ENCODE measurements at places on chromosomes 5 and 9.

GRCh38 chr5:141512390-141512910 is 23.6 kb downstream of the PCDHGC5 start:
- peak overlapping the region; percentile 91 for H3K27ac ChIP-seq
- peak overlapping the region; percentile 87 for H3K4me3 ChIP-seq
- DNase-seq: peak; percentile 71

- H3K4me3 ChIP-seq: no peak overlapping the region
- H3K27me3 ChIP-seq: no peaks in the 10 kb centered on the region
- H3K27ac ChIP-seq: no peak overlapping the region
Observed at GRCh38 chr5:9468060-9468388, 77.9 kb downstream of the SEMA5A start.

GRCh38 chr9:100324594-100325200 is 28.0 kb downstream of the TEX10 start:
- H3K27me3 ChIP-seq: no peaks in the 10 kb centered on the region
- H3K36me3 ChIP-seq: peaks cover 12% of the 10 kb centered on the region
- H3K4me3 ChIP-seq: no peak overlapping the region
- peaks cover 4% of the 10 kb centered on the region for H3K4me1 ChIP-seq
- H3K27ac ChIP-seq: no peak overlapping the region
- DNase-seq: no peak

DNA sequence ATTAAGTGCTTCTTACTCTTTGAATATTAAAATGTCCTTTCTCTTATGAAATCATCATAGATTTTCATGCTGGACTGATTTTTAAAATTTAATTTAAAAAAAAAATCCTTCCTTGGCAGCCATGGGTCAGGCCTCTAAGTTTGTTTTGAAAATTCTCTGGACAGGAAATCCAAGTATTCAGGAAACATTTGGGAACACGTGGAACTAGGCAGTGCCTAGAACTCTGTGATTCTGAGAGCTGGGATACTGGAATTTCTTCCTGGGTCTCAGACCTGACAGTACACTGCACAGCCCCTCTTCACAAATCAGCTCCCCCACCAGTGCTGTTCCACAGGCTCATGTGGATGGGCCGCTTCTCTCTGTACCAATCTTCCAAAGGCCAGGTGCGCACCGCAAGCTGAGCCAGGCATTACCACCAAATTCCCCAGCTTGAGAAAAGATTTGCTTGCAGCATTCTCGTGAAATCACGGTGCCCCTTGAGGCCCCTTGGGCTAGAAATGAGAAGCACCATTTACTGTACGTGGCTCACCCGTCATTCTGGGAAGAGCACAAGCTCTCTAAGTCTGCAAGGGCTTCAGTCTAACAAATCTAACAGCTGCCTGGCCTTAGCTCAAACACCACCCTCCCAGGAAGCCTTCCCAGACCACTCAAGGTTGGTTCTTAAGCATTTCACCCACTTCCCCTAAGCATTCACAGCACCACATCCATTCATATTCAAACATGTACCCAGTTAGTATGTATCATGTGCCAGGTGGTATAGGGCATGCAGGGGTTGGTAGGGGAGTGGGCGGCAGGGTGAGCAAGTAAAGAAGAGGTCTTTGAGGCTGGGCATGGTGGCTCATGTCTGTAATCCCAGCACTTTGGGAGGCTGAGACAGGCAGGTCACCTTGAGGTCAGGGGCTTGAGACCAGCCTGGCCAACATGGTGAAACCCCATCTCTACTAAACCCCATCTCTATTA is 26.5 kb downstream of the B4GALT1 start:
- no peak for DNase-seq
- peaks cover 36% of the 10 kb centered on the region for H3K4me1 ChIP-seq
- H3K27ac ChIP-seq: no peak overlapping the region
- peaks cover 2% of the 10 kb centered on the region for H3K27me3 ChIP-seq
- H3K4me3 ChIP-seq: no peak overlapping the region

- no peak overlapping the region for H3K27ac ChIP-seq
- DNase-seq: no peak
- no peaks in the 10 kb centered on the region for H3K4me1 ChIP-seq
- no peaks in the 10 kb centered on the region for H3K36me3 ChIP-seq
- H3K27me3 ChIP-seq: peaks cover 10% of the 10 kb centered on the region
- no peak overlapping the region for H3K4me3 ChIP-seq
Observed at GRCh38 chr5:151587796-151588555, 3.2 kb downstream of the FAT2 start.

GRCh38 chr5:37837414-37838032 is 2.3 kb downstream of the GDNF start:
- peaks cover 29% of the 10 kb centered on the region for H3K4me1 ChIP-seq
- H3K4me3 ChIP-seq: peak overlapping the region; percentile 84
- H3K27ac ChIP-seq: no peak overlapping the region
- peaks cover 93% of the 10 kb centered on the region for H3K27me3 ChIP-seq
- DNase-seq: peak; percentile 79

GRCh38 chr5:38932854-38933408 is 87.1 kb downstream of the OSMR start:
- no peak overlapping the region for H3K4me3 ChIP-seq
- H3K4me1 ChIP-seq: no peaks in the 10 kb centered on the region
- no peak for DNase-seq
- H3K27me3 ChIP-seq: no peaks in the 10 kb centered on the region
- no peak overlapping the region for H3K27ac ChIP-seq

DNA sequence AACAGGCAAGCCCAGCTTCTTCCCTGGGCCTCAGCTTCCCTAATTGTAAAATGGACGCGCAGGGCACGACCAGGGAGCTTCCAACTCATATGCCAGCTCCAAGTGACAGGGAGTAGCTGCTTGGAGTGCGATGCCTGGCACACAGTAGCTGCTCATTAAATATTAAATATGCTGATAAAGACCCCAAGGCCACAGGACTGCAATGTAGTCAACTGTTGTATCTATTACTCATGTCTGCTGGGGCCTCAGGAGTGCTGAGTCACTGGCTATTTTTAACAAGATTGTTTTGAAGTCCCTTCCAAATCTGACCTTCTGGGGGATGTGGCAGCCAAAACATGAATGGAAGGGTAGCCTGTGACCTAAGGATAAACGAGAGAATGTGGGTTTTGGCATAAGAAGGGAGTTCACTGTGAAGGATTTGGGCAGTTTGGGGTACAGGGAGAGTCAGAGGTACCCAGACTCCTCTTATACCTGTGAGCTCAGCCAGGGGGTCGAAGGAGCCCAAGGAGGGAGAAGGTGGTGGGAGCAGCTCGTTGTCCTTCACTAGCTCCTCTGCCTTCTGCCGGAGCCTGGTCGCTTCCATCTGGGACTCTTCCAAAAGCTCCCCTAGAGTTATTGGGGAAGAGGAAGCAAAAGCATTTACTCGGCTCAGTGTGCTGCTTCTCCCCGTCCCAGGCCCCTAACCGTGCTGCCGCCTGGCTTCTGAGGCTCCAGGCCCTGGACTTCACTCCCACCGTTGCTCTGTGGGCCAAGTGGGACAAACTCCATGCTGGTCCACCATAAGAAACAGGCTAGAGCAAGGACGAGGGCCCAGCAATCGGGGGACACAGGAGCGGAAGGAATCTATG is 17.5 kb downstream of the TNIP1 start:
- DNase-seq: no peak
- peaks cover 25% of the 10 kb centered on the region for H3K4me1 ChIP-seq
- H3K4me3 ChIP-seq: no peak overlapping the region
- no peaks in the 10 kb centered on the region for H3K36me3 ChIP-seq

DNA sequence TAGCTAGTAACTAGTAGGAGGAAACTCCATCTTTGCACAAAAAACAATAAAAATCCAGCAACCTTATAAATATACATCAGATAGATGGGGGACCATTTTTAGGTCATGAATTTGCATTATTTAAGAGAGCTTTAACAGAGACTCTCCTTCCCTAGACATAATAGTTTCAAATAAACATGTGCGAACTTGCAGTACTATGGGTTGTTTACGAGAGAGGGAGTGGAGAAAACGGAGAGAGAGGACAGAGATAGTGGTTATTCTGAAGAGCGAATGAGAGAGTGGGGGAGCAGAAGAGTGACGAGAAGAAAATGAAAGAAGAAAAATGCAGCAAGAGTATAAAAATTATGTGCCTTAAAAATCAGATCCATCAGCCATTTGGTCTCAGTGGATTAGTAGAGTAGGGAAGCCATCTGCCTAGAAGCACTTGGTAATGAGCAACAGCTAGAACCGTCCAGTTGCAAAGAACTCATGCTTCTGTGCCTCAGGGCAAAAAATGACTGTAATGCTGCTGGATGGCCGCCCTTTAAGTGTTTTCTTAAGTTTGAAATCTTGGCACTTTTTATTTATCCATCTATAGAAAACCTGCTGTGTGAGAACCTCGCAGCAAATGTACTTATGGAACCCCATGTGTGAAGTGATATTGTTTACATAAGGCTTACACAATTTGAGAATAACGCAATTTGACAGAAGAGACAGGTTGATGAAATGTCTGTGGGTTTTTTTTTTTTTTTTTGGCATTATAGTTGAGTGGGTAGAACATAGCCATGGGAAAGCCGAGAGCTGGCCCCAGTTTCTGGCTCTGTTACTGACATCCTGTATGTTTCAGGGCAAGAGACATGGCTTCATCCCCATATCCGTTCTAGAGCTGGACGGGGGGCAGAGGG is 95.6 kb upstream of the ZNF608 start:
- H3K27me3 ChIP-seq: no peaks in the 10 kb centered on the region
- no peak overlapping the region for H3K27ac ChIP-seq
- DNase-seq: no peak
- H3K4me3 ChIP-seq: no peak overlapping the region
- peaks cover 3% of the 10 kb centered on the region for H3K4me1 ChIP-seq

GRCh38 chr9:137074657-137075274 is 2.6 kb upstream of the UAP1L1 start:
- DNase-seq: no peak
- H3K36me3 ChIP-seq: no peaks in the 10 kb centered on the region
- peaks cover 63% of the 10 kb centered on the region for H3K27me3 ChIP-seq
- H3K4me1 ChIP-seq: peaks cover 11% of the 10 kb centered on the region

DNA sequence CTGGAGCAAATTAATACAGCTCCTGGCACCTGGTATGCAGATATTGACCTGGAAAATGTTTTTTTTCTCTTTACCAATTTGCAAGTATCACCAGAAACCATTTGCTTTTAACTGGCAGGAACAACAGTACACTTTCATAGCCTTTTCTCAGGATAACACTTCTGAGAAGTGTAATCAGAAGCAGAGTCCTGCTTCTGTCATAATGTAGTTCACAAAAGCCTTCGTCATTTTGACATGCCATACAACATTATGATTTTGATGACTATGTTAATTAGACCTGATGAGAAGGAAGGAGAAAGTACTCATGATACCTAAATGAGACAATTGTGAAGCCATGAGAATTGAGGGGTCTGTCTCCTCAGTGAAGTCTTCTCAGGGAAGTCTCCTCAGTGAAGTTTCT is 41.1 kb upstream of the CARTPT start:
- peaks cover 19% of the 10 kb centered on the region for H3K27me3 ChIP-seq
- no peak for DNase-seq
- no peak overlapping the region for H3K27ac ChIP-seq
- no peaks in the 10 kb centered on the region for H3K4me1 ChIP-seq

DNA sequence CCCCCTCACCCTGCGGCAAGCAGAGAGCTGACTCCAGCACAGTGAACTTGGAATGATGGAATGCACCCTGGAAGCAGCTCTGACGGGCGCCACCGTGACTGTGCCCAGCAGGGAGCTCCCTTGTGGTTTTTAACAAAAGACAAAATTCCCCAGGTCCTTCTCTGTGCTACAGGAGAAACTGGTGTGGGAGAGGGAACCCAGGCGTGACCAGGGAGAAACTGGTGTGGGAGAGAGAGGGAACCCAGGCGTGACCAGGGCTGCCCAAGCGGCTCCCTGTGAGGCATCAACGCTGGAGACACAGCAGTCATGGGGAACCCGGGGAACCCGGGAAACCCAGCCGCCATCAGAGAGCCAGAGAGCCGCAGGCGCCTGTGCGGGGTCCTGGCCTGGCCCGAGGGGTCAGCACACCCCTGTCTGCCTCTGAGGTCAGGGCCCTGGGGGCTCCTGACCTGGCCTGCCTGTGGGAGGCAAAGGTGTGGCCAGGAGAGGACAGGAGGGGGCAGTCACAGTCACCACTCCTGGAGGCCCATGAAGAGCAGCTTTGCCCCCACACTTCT is 3.1 kb upstream of the AHRR start:
- H3K27me3 ChIP-seq: peaks cover 46% of the 10 kb centered on the region
- no peak overlapping the region for H3K4me3 ChIP-seq
- H3K36me3 ChIP-seq: no peaks in the 10 kb centered on the region

- no peak overlapping the region for H3K27ac ChIP-seq
- peaks cover 13% of the 10 kb centered on the region for H3K4me1 ChIP-seq
- H3K4me3 ChIP-seq: no peak overlapping the region
- no peaks in the 10 kb centered on the region for H3K27me3 ChIP-seq
- H3K36me3 ChIP-seq: peaks cover 7% of the 10 kb centered on the region
- no peak for DNase-seq
Observed at GRCh38 chr9:6610073-6610472, 35.5 kb downstream of the GLDC start.

DNA sequence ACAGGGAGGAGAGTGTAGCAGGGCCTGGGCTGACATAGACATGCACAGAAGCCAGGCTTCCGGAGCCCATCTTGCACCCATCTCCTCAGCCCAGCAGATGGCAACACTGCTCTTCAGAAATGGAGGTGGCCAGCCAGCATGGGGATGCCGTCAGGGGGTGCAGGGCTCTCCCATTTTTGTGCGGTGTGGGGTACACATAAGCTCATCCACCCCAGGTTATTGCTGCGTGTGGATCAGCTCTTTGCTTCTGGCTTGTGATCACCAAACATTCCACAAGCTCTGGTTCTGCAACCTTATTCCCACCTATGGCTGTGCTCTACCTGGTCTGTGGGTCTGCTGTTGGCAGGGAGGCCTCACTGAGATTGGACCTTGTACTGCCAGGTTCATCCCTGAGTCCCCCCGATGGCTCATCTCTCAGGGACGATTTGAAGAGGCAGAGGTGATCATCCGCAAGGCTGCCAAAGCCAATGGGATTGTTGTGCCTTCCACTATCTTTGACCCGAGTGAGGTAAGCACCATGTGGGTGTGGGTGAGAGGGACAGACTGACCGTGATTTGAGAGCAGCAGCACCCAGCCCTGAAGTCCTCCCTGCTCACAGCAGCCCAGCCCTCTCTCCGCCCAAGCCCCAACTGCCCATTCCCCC is 17.3 kb downstream of the SLC22A5 start:
- H3K4me3 ChIP-seq: no peak overlapping the region
- H3K36me3 ChIP-seq: no peaks in the 10 kb centered on the region
- peak; percentile 26 for DNase-seq
- H3K27ac ChIP-seq: no peak overlapping the region
- H3K27me3 ChIP-seq: no peaks in the 10 kb centered on the region

GRCh38 chr5:73998489-73998888 is 372.5 kb downstream of the ARHGEF28 start:
- peaks cover 12% of the 10 kb centered on the region for H3K4me1 ChIP-seq
- DNase-seq: no peak
- H3K4me3 ChIP-seq: no peak overlapping the region
- no peaks in the 10 kb centered on the region for H3K27me3 ChIP-seq
